Omental fat pad (tissue), 4 donors: ENCODE measurements at places on chromosomes 3 and 15.

DNA sequence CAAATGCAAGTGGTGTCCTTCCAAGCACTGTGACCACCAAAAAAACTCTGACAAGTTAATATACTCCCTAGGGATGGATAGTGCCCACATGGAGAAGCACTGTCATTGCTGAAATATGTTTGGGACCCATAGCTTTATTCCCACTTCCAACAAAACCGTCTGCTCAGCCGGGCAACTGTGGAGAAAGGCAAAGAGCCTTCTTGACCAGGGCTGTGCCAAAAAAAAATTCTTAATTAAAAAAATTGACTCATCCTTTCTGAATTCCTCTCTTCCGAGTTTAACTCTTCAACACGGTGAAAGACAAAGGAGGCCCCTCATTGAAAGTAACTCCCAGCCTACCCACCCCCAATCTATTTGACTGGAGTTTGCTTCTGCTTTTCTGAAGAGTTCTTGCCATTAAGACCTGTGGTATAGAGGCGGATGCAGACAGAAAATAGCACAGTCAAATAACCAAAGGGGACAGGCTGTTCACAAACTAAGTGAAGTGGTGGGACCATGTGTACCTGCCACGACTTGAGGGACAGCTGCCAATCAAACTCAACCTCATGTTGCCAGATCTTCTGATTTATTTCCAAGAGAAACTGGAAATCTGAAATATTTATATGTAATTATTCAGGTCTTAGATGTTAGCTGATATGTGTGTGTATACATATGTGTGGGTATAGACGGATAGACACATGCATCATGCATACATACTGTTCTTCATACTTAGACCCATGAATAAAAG is 135.4 kb upstream of the PFN2 start:
- no peak for DNase-seq

GRCh38 chr15:48334260-48334659 is 3.0 kb downstream of the DUT start:
- no peak for DNase-seq

- DNase-seq, result no peak
Measured at GRCh38 chr3:33071946-33072345, 25.0 kb downstream of the GLB1 start.

GRCh38 chr3:48896936-48897335 is 1.7 kb downstream of the SLC25A20 start:
- no peak for DNase-seq

DNA sequence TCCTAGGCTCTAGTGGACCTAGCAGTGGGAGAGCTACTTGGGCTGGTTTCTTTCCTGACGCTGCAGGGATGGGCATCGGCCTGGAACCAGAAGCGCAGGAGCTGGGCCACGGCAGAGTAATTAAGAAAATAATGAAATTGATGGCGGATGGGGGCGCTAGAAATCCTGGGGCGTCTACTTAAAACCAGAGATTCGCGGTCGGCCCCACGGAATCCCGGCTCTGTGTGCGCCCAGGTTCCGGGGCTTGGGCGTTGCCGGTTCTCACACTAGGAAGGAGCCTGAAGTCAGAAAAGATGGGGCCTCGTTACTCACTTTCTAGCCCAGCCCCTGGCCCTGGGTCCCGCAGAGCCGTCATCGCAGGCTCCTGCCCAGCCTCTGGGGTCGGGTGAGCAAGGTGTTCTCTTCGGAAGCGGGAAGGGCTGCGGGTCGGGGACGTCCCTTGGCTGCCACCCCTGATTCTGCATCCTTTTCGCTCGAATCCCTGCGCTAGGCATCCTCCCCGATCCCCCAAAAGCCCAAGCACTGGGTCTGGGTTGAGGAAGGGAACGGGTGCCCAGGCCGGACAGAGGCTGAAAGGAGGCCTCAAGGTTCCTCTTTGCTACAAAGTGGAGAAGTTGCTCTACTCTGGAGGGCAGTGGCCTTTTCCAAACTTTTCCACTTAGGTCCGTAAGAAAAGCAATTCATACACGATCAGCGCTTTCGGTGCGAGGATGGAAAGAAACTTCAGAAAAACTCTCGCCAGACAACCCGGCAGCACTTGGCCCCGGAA is 6.1 kb downstream of the SOX14 start:
- no peak for DNase-seq

- DNase-seq, result no peak
Measured at GRCh38 chr3:10531031-10531430, 25.6 kb upstream of the ATP2B2 start.

DNA sequence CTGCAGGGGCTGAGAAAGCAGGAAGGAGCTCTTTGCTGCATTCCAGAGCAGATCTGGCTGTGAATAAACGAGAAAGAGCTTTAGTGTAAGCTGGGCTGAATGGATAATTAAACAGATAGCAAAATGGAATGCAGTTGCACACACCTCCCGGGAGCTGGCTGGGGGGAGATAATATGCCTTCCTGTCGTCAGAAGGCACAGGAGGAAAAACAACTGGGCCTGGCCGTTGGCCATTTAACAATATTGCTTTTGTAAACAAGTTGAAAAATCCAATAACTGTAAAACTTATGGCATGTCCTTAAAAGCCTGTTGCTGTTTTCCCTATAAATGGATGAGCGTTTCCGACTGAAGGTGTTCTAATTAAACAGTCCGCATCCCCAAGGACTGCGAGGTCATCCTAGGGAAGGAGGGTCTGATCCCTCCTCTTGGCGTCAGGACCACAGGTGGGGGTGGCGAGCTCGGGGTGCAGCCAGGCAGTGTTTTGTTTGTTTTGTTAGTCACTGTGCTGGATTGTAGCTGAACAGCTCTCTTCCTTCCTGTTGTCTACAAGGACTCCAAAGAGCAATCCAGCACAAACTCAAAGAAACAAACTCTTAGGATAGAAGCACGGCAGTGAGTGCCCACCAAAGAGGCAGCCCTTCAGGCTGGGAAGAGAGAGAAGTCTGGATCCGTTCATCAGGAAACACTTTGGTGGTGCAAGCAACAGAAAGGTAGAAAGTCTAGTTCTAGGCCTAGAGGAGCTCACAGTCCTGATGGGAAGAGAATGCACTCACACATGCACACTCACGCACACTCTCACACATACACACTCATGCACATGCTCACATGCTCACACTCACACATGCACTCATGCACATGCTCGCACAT is 133.4 kb upstream of the SMAD3 start:
- DNase-seq, result no peak

DNA sequence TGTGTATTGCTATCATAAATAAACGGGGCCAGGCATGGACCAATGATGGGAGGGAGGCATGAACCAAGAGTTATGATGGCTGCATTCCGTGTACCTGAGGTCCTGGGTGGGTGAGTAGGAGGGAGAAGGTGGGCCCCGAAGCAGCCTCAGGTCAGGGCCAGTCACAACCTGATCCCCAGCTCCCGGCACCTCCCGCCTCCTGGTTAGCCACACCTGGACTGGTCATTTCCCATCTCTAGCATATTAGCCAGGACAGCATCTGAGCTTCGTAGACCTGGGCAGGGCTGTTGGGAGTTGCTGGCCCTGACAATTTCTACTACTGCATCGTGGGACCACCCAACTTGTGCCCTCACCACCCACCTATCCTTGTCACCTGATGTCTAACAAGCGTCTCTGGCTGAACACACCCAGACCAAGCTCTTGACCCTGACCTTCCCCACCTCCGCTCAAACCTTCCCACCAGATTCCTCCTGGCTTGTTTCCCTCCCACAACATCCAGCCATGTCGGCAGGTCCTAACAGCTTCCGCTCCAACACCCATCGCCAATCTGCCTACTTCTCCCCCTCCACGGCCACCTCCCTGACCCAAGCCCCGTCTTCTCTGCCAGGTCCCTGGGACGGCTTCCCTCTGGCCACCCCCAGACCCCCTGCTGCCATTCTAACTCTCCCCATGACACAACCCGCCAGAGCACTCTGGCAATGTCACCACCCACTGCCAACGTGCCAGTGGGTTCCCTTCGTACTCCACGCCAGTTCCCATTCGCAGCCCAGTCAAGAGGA is 133.8 kb upstream of the IQSEC1 start:
- no peak for DNase-seq
